Activated gamma-delta T cell treated with anti-CD3 and anti-CD28 coated beads, Interleukin-2, amount 50 U/mL, for 16 hours (primary cell): ENCODE measurements at places on chromosomes 4 and X.

DNA sequence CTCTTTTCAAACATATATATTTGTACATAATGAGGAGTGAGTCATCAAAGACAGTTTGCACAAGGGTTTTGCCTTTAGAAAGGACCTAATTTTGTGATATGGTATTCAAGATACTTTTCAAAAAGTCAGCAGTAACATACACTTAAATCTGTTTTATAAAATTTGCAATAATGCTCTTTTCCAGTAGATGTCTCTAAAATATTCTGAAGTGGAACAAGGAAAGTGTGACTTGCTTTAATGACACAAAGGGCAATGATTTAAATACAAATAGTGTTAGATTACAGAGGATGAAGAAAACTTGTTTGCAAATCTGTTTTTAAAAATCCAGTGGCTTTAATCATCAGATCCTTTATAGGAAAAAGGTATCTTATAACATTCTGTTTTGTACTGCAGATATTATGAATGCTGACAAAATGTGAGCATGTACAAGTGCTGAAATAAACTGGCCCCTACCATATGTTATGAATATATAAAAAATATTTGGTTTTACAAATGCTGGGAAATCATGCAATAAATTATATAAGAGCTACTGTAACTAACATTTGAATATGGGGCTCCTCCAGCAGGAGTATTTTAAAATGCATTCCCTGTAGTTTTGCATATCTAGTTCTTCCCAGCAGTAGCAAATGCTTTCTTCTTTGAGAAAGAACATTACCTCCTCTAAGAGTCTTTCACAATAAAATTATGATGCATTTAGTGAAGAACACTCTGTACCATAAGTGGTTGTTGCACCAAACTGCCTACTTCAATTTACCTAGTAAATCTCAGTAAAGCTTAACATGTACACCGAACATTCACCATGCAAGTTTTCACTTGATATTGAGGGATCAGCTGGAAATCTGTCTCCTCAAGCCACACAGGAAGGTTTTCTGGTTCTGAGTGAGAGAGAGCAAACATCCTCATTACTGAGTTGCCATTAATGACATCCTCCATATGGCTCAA lies 20.2 kb downstream of the MMRN1 start:
- DNase-seq = no peak

DNA sequence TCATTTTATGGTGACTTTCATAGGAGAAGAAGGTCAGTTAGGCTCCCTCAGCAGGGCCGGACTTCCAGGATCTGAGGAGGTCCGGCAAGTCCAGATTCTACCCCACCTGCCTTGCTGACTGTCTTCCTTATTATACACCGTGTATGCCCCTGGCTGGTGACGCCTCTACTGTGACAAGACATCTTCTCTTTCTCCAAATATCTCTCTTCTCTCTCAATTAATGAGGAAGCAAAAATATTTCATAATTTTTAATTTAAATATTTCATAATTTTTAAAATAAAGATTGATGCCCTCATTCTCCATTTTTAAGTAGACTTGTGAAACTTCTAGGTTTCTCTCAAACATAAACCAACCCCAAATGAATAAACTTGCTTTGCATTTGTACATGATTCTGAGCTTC lies 202.5 kb downstream of the NSUN7 start:
- no peak for DNase-seq

DNA sequence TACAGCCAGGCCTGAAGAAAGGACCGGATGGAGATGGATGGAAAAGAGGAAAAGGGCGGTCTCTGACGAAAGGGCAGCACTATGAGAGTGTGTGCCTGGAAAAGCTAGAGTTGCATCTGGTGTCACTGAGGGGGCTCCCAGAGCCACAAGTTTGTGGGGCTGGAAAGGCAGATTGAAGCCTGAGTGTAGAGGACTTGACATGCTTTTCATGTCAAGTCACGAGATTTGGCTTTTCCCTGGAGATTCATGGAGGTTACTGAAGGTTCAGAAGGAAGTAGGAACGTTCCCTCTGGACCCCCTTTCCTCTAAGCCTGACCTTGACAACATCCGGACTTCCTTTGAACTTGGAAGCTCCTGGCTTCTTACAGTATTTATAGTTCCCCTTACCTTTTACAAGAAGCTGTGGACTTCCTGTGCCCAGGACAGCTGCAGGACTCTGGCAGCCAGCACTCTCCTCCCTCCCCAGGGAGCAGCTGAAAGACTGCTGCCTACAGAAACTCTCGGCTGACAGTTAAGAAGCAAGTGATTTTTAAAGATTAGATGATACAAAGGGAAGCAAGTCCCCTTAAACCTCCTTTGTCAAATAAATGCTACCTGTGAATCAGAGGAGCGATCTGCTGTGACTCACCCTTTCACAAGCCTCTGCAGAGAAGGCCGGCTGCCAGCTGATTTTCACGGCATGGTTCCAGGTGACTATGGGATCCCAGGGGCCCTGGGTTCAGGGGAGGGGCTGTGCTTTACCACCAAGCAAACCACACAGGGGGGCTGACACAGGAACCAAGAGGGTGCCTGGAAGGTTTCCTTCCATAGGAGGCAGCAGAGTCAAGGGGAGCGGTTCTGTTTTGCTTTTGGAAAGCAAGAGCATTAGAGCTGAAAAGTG lies 72.9 kb upstream of the STIM2 start:
- DNase-seq = no peak

GRCh38 chrX:1124531-1124930 lies 87.9 kb downstream of the CRLF2 start:
- DNase-seq = no peak

- DNase-seq = no peak
These were observed at the start of gene FATE1 for GRCh38 chrX:151715752-151716151. TSS of gene FATE1 (plus strand) at chrX:151716035. CDS start at chrX:151716120, 85 bp downstream.

DNA sequence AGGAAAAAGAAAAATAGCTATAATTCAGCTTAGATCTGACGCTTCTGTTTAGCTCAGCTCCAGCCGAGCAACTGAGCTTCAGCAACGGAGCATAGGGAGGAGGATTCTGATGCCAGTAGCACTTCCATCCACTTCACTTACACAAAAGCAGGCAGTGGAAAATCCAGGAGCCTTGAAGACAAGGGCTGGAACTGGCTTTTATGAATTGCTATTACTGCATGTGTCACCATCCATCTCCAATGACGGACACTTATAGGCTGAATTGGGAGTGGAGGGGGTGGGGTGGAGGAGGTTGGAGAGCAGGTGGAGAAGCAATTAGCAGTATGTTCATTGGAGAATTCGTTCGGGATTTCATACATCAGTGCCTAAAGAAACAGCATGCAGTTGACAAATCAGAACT lies 15.6 kb downstream of the ENOX2 start:
- no peak for DNase-seq

DNA sequence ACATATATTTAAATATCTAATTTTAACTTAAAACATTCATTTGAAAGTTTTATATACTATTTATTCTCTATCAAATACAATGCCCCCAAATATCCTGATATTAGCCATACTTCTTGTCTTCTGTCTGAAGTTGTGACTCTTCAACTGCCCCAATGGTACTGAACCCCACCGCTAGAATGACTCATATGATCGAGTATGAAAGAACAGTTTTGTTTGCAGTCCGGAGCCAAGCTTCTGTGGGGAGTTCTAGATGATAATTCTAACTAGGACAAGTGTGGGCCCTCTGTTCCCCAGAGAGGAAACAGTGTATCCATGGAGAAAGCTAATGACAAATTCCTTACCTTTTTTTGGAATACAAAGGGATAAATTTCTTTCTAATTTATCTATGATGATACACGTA lies 24.7 kb upstream of the CT47A1 start:
- no peak for DNase-seq

- DNase-seq = no peak
These were observed 21.6 kb downstream of the GUCY1A1 start for GRCh38 chr4:155688211-155688610.

DNA sequence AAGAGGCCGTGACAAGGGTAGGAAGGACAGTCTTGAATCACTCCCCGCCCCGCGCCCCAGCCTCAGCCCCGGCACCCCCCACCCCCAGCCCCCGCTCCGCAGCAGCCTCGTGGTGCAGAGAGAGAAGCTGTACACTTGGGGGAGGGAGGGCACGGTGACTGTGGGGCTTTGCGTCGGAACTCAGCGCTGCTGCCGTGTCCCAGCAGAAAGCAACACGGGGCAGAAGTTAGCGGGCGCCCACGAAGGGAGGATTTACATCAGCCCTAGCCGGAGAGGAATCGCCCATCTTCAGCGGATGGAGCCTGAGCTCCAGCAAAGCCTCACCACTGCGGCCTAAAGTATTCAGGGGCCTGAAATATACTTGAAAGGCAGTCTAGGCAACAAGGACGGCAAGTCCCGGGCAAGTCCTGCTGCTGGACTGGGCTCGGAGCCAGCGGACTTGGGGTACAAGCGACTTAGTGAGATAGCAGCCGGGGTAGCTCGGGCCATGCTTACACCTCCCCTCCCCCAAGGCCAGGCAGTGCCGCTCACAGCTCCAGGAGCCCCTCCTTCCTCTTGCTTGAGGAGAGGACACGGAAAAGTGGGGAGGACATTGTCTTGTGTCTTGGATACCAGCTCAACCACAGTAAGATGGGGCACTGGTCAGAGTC lies 18.5 kb upstream of the OPN1LW start:
- no peak for DNase-seq

DNA sequence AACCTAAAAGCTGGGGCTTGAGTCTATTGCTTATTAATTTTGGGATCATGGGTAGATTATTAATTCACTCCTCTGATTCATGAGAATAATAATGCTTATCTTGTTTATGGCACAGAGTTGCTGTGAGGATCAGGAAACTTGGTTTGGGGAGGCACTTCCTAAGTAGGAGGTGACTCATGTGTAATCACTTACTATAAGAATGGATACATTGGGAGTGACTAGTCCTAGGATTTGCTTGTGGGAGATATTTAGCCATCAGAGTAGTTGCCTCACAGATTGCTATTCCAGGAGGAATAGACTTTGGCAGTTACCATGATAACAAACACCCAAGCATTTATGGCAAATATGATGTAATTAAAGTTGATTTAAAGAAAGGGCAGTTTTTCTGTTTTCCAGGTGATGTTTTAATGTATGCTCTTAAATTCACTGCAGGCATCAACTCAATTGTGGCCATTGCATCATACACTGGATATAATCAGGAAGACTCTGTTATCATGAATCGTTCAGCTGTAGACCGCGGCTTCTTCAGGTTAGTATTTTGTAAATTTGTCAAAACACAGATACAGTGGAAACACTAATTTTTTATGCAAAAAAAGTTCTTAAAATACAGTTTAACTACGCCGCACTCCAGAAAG lies 41.9 kb downstream of the POLR2B start:
- no peak for DNase-seq

- no peak for DNase-seq
These were observed 208.5 kb upstream of the RPL34 start for GRCh38 chr4:108411836-108412235.

- no peak for DNase-seq
These were observed 16.2 kb upstream of the SGMS2 start for GRCh38 chr4:107808572-107808971.

DNA sequence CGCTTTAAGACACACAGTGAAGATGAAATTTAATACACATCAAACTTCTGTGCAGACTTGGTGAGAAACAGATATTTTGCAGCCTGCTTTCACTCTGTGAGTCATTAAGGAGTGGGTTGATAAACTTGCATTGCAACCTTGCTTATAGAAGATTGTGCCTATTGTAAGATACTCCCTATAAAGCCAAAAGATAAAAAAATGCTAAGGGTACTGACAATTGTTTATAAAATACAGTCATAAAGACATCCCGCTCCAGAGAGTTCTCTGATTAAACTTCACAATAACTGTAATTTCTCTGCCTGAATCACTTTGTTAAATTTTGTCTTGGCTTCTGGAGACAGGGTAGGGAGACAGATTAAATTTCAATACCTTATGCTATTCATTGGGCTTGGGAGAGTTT lies 49.1 kb downstream of the GALNT7 start:
- no peak for DNase-seq

DNA sequence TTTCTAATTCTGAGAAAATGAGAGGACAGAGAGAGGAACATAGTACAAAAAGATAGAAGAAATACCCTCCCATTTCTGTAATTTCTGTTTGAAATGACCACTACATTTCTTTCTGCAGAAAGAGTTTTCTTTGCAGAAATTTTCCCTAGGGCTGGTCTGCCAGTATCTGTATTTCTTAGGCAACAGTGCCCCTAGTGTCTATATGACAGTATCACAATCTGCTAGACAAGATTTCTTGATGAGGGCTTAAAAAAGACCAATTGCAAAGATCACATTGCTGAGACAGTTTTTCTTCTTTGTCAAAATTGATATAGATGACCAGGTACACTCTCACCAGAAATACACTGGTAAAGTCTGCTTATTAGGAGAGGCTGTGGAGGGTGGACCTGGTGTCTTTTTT lies 81.0 kb upstream of the ZDHHC15 start:
- no peak for DNase-seq

DNA sequence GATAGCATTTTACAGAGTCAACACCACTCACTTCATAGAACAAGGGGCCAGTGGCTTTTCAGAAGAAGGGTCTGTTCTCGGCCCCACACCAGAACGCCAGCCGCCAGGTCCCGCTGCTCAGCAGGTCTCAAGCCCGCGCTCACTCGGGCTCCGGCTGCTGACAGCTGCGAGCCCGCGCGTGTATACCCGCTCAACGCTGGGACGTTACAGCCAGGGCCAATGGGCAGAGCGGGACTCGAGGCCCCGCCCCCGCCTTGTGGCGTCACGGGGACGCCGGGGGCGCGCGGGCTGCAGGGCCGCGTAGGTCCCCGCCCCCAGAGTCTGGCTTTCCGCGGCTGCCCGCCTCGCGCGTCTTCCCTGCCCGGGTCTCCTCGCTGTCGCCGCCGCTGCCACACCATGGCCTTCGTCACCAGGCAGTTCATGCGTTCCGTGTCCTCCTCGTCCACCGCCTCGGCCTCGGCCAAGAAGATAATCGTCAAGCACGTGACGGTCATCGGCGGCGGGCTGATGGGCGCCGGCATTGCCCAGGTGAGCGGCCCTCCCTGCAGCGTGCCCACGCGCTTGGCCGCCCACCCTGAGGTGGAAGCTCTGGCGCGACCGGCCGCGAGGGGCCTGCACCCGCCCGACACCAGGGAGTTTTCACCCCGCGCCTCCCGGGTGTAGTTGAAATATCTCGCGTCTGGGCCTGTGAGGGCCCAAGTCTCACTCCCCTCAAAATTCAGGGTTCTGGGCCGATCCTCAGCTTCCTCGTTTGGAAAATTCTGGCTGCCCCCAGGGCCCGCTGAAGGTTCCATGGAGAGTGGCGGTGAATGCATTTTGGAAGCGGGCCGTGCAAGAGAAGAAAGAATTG lies at the start of gene HADH:
Gene HADH (plus strand): TSS at position 353 of the 850 bp plus-strand sequence. CDS start 44 bp downstream, at position 397.
- DNase-seq = peak; percentile 89

DNA sequence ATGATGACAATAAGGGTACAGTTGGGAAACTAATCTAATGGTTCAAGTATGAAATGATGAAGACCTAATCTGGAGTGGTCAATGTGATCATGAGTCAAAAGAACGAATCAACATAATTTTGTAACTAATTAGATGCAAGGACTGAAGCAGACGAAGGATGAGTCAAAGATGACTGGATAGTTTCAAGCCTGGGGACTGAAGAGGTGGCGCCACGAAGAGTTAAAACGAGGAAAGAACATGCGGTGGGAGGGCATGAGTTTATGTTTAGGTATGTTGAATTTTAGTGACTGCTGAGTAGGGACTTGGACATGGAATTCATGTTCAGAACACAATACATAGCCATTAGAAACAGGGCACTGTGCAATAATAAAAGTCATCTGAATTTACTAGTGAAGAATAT lies 221.5 kb upstream of the FAM241A start:
- DNase-seq = no peak

- no peak for DNase-seq
These were observed 734 bp downstream of the STOX2 start for GRCh38 chr4:183905593-183906488.

- DNase-seq = no peak
These were observed 115.7 kb upstream of the ZXDA start for GRCh38 chrX:58025979-58026378.

- no peak for DNase-seq
These were observed 1646.9 kb upstream of the ADGRL3 start for GRCh38 chr4:59553063-59553720.
